Lower leg skin (tissue), 4 donors: ENCODE measurements at places on chromosomes 5 and 9.

- no peak for DNase-seq
These were observed 74.0 kb downstream of the MRPS27 start for GRCh38 chr5:72245951-72246532.

GRCh38 chr5:21085791-21086190 lies 1097.8 kb upstream of the CDH18 start:
- no peak for DNase-seq

DNA sequence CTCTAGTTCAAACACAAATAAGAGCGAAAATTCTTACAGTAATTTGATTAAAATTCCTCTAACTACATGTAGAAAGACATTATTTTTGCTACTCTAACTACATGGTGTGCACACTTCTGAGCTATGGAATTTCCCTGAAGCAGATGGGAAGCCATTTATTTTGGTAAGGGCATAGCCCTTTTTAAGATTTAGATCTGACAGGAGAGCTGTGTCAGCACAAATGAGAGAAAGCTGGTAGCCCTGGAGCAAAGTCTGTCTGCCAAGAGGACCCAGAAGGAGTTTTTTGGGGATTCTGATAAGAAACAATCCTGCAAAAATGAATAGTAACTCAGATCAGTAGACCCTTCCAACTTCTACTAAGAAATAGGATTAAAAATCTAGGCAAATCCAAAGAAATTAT lies 595.9 kb upstream of the MEF2C start:
- DNase-seq = no peak

GRCh38 chr9:108845507-108845906 lies 10.3 kb downstream of the ACTL7B start:
- DNase-seq = no peak

GRCh38 chr5:52898961-52899680 lies 90.0 kb upstream of the ITGA2 start:
- no peak for DNase-seq

GRCh38 chr5:71620630-71621029 lies 33.5 kb downstream of the MCCC2 start:
- DNase-seq = no peak

DNA sequence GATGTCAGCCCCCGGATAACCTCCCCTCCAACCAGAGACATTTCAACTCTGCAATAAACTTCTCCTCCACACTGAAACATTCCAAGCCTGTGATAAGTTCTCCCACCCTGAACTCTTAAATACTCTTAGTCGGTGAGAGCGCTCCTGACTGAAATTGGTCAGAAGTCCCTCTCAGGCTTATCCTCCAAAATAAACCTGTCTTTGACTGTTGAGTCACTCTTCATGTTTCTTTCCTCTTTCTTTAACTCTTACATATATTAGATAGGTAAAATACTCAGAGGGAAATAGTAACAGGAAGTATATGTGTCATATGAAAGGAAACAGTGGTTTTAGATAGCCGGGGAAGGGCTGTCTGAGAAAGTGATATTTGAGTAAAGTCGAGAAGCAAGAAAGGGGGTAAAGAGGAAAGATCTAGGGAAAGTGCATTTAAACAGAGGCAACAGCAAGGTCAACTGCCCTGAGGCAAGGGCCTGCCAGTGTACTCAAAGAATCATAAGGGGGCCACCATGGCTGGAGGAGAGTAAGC lies 11.0 kb upstream of the FAM81B start:
- no peak for DNase-seq

DNA sequence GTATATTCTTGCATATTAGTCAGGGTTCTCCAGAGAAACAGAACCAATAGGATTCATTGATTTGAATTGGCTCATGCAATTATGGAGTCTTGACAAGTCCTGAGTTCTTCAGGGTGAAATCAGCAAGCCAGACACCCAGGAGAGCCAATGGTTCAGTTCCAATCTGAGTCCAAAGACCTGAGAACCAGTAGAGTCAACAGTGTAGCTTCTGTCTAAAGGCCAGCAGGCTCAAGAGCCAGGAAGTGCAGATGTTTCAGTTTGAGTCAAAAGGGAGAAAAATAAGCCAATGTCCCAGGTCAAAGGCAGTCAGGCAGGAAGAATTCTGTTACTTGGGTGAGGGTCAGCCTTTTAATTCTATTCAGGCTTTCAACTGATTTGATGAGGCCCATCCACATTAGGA lies 37.8 kb upstream of the ANKRD34B start:
- no peak for DNase-seq

DNA sequence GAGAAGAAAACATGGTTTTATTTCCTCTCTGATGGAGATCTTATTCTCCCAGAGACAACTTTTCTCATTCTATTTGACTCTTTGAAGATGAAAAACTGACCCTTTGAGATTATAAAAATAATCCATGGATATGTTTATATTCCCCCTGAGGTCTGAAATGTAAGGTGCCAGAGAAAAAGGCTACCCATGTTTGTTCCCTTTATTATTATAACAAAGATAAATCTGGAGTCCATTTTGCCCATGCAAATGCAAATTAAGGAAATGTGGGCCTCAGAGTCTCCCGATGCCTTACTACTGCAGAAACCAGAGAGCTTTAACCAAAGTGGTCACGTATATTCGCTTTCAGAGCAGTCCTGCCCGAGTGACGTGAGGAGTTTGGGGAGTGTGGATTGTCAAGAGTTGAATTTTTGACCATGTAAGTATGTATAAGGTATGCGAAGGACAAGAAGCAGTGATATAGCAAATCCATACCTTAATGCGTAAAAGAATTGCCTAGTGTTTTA lies 312.5 kb downstream of the RASEF start:
- DNase-seq = no peak
